Activated T-cell treated with anti-CD3 and anti-CD28 coated beads, Interleukin-2, amount 50 U/mL, for 1 hour (primary cell): ENCODE measurements at places on chromosomes 16 and 17.
A peak's percentile ranks its signal among the peaks of the same experiment; 100 is the strongest.

GRCh38 chr17:78974635-78975591 lies 4.8 kb downstream of the LGALS3BP start:
- DNase-seq = no peak

GRCh38 chr16:72908362-72909167 lies 139.4 kb downstream of the ZFHX3 start:
- DNase-seq = no peak

GRCh38 chr17:83080858-83081683 lies 1.7 kb downstream of the METRNL start:
- peak; percentile 64 for DNase-seq

DNA sequence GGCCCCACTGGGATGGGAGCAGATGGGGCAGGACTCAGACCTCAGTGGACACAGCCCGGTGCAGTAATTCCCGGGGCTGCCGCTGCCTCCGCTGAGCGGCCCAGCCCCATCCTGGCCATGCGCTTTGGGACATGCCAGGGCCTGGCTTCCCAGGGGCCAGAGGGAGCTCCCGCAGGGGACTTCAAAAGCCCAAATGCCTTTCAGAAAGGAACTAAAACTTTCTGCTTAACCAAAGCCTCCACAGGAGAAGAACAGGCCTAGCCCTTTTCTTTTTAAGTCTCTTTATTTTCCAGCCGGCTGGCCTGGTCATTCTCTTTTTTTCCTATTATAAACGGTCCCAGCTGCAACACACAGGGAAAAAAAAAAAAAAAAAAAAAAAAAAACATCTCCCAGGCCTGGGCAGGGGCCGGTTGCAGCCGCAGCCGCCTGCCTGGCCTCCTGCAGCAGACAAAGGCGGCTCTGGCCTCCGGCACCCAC lies 10.7 kb upstream of the ZNF423 start:
- no peak for DNase-seq

DNA sequence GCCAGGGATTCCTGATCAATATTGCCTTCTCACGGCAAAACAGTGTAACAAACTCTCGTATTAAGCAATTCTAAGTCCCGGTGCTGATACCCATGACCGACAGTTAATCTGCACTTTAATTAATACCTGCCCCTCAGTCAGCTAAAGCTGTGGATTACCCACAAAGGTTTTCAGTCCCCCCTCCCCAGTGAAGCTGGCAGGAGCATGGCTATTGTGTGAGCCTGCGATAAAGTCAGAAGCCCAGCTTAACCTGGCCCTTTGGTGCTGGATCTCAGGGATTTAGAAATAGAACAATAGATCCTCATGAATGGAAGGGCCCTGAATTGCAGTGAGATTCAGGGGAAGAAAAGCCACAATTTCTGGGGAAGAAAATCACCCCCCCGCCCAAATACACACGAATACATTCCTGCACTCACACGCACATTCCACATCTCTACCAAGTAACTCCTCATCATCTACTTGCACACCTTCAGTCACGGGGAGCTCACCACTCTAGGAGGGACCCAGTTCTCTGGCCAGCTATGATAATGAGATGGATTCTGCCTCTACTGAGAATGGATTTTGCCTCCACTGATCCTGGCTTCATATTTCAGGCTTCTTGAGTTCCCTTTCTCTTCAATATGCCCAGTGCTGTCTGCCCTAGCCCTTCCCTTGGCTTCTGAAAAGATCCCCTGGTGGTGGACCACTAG lies 102.6 kb downstream of the WSCD1 start:
- no peak for DNase-seq
